ENCODE measurements at places on chromosomes 6 and 20.

GRCh38 chr6:25354078-25354932 is 75.1 kb downstream of the CARMIL1 start:
- DNase-seq = peak; percentile 20

- DNase-seq = peak; percentile 73
Observed at GRCh38 chr6:134288538-134289203, 29.2 kb downstream of the SGK1 start.

- DNase-seq = no peak
Observed at GRCh38 chr6:52893803-52894202, 15.7 kb downstream of the GSTA3 start.

DNA sequence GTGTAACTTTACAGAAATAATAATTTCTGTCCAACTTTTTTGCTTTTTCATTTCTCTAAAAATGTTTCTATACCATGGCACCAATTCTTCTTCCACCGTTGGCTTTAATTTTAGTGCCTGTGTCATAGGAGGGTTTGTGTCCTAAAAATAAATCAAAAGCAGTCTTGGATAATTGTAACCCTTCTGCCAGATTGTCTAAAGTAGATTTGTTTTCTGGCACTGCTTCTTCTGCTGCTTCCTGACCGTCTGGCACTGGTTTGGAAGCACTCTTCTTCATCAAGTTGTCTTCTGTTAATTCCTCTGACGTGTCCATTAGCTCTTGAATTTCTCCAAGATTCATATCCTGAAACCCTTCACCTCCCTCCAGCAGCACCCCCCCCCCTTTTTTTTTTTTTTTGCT is 33.1 kb downstream of the SCAF8 start:
- no peak for DNase-seq

DNA sequence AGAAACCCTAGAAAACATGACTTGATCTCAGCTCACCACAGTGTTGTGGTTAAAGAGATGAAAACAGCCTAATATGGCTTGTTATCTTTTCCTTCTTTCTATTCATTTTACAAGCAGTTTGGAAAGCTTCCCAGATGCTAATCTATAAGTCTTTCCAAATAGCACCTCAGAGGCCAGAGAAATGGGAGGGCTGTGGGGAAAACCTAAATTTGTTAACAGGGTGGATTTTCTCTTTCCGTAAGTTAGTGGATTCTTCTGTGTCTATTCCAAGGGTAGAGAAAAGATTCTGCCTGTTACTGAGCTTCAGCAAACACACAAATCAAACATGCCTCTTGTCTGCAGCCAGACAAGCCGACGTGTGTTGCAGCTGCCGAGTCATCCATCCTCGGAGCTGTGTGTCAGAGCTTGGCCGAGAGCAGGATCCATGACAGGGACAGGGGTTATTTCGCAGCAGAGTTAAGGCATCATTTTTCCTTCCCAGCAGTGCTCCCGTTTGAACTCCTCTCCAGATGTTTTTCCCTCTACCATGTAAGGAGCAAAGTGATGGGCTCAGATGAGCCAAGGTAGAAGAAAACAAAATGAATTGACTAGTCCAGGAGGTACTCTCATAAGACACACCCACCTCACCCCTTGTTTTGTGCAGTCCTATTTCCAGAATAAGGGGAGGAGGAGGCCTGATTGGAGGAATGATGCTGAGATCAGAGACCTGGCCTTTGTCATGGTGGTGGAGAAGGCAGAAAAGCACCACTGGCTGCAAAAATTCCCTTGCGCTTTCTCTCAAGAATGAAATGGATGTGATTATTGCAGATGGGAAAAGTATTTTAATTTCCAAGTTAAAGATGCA is 560.0 kb downstream of the C6orf118 start:
- DNase-seq = no peak

Measured in HS-27A (cell line).